A549 treated with CORT108297 at 1 μM for 4 hours (cell line): ENCODE measurements at places on chromosomes 2 and 18. TPM values are rescaled to one million over a fixed set of nuclear protein-coding genes. Genes with fewer than 3 reads are reported as not detected.

The LYPD6B gene
- total RNA-seq, result 0.12 TPM in 1 of 5 replicates, not detected in the others

The DSG2 gene
- total RNA-seq, result 42.8 to 70.7 TPM (median 58.8 TPM) in 5 replicates

The SULT1C4 gene
- total RNA-seq, result 0.11 to 0.13 TPM in 2 of 5 replicates, not detected in the others

The EGR4 gene
- total RNA-seq, result 0.07 to 0.32 TPM (median 0.17 TPM) in 5 replicates

The SALL3 gene
- not detected in 5 replicates for total RNA-seq

The FMNL2 gene
- total RNA-seq, result 26.0 to 34.8 TPM (median 32.0 TPM) in 5 replicates
